Activated CD4-positive, alpha-beta T cell treated with anti-CD3 and anti-CD28 coated beads, Interleukin-2, amount 10 ng/mL, durations not matched to agents 7 days and 5 days (primary cell): ENCODE measurements at places on chromosomes 16 and 17. TPM values are rescaled to one million over a fixed set of nuclear protein-coding genes. Genes with fewer than 3 reads are reported as not detected.
A peak's percentile ranks its signal among the peaks of the same experiment; 100 is the strongest.

- H3K36me3 ChIP-seq, result no peaks in the 10 kb centered on the region
- H3K27me3 ChIP-seq, result no peaks in the 10 kb centered on the region
- no peak for DNase-seq
- H3K27ac ChIP-seq, result no peak overlapping the region
These were observed 1347.6 kb downstream of the CDH11 start for GRCh38 chr16:63774302-63774701.

- peak overlapping the region; percentile 17 for H3K4me3 ChIP-seq
- peaks cover 97% of the 10 kb centered on the region for H3K4me1 ChIP-seq
- H3K27ac ChIP-seq, result peak overlapping the region; percentile 95
- peaks cover 95% of the 10 kb centered on the region for H3K36me3 ChIP-seq
- no peaks in the 10 kb centered on the region for H3K27me3 ChIP-seq
- no peak for DNase-seq
These were observed 6.8 kb downstream of the COTL1 start for GRCh38 chr16:84611041-84611440.

NPIPB6 gene
- 1.4 TPM for total RNA-seq

NEK8 gene
- total RNA-seq, result 7.3 TPM

DNA sequence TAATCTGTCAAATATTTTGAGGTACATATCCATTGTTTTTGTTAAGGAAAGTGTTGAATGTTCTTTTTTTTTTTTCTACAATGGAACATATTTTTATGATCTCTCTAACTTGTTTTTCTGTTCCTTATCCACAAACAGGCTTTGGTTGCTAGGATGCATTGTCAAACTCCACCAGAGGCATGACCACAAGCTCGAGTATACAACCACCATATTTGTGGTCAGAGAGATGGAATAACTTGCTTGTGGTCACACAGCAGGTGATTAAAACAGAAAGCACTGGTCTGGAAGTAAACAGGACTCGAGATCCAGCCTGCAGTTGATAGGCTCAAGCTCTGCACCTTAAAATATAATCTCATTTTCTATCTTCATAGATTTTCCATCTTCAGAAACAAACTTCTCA lies 105.8 kb upstream of the ADAMTS18 start:
- H3K27ac ChIP-seq, result no peak overlapping the region
- H3K36me3 ChIP-seq, result no peaks in the 10 kb centered on the region
- DNase-seq, result no peak
- no peak overlapping the region for H3K4me3 ChIP-seq
- peaks cover 7% of the 10 kb centered on the region for H3K27me3 ChIP-seq

CDYL2 gene
- 40.7 TPM for total RNA-seq

- no peak overlapping the region for H3K27ac ChIP-seq
- no peak for DNase-seq
- no peaks in the 10 kb centered on the region for H3K36me3 ChIP-seq
- H3K27me3 ChIP-seq, result no peaks in the 10 kb centered on the region
- no peak overlapping the region for H3K4me3 ChIP-seq
These were observed 71.3 kb downstream of the SOX9 start for GRCh38 chr17:72191921-72192799.

SHCBP1 gene
- 42.0 TPM for total RNA-seq
